ENCODE measurements at places on chromosomes 7 and 10. TPM values are rescaled to one million over a fixed set of nuclear protein-coding genes. Genes with fewer than 3 reads are reported as not detected.
A peak's percentile ranks its signal among the peaks of the same experiment; 100 is the strongest.

DNA sequence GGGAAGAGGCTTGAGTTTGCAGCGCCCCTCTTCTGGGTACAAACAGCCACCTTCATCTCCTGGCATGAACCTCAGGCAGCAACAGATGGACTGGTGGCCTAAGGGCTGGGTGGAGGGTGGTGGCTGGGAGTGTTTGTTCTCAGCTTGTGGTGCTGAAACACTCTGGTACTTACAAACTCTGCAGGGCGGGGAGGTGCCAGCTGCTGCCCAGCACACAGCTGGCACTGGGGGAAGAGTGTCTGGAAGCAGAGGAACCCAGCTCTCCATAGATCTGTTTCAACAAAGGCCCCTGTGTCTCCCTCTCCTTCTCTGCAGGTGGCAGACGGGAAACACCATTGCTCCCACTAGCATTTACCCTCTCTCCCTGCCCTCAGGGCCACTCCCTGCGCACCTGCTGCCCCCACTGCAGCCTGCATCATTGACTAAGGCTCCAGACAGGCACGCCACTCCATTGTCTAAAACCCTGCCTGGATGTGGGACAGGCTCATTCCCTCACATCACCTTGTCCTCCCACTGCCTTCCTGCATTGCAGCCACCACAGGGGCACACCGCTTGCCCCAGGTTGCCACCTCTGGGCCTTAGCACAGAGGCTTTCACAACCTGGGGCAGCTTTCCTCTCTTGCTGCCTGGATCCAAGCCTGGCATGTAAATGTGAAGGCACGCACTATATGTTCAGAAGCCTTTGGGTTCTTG is 6.5 kb downstream of the ARHGAP22 start:
- H3K27me3 ChIP-seq = no peaks in the 10 kb centered on the region
- no peak overlapping the region for H3K4me3 ChIP-seq
- no peak for DNase-seq
- H3K27ac ChIP-seq = no peak overlapping the region

- H3K4me3 ChIP-seq = no peak overlapping the region
- no peak overlapping the region for H3K27ac ChIP-seq
- H3K36me3 ChIP-seq = no peaks in the 10 kb centered on the region
- H3K27me3 ChIP-seq = no peaks in the 10 kb centered on the region
Observed at GRCh38 chr10:129059977-129060376, 407.1 kb upstream of the MGMT start.

The HOXA9 gene
- total RNA-seq = 0.28 TPM

DNA sequence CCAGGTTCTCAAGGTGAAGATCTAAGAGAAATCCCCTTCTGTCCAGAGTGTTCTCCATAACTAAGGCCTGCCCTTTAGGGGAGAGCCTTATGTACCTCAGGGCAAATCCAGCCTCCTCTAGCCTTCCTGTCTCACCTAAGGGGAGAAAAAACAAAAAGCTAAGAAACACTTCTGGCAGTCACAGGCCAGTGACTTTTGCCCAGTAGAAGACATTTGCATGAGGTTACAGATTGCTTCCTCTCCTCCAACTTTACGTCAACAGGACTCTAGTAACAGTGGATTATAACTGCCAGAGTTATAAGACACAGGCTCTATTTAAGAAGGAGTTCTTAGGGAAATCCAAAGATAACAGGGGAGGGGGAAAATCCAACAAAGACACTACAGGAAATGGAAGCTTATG is 15.9 kb upstream of the FAM241B start:
- DNase-seq = no peak
- peaks cover 34% of the 10 kb centered on the region for H3K27me3 ChIP-seq
- no peaks in the 10 kb centered on the region for H3K36me3 ChIP-seq
- H3K4me3 ChIP-seq = no peak overlapping the region
- no peaks in the 10 kb centered on the region for H3K4me1 ChIP-seq
- no peak overlapping the region for H3K27ac ChIP-seq

The CALHM3 gene
- not detected for total RNA-seq

DNA sequence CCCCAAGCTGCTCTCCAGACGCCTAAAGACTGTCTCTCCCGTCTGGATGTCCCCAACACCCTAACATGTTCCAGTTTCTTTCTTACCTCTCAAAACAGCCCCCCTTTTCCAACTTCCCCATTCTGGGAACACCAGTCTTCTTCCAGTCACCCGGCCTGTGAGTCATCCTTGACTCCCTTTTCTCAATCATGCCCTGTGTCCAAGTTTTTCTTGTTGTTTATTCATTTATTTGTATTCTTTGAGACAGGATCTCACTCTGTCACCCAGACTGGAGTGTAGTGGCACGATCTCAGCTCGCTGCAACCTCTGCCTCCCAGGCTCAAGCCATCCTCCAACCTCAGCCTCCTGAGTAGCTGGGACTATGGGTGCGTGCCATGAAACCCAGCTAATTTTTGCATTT is 15.6 kb downstream of the SNX10 start:
- H3K27ac ChIP-seq = no peak overlapping the region
- no peak overlapping the region for H3K4me3 ChIP-seq
- H3K27me3 ChIP-seq = no peaks in the 10 kb centered on the region
- peak; percentile 4 for DNase-seq
- H3K36me3 ChIP-seq = no peaks in the 10 kb centered on the region

DNA sequence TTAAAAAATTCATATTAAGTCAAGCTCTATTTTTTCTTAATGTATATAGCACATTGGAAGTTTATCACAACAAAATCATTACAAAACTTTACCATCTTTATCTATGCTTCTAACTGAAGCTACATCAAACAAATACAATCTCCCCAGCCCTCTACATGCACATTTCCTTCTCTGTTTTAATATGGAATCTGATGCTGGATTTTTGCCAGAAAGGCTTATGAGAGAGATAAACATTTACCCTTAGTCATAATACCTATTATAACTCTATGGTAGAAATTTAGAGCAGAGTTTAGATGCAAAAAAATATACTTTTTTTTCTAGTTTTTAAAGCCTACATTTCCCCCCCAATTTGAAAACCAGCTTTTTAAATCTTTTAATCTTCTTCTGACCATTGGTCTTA is 1198.6 kb downstream of the GATA3 start:
- no peak overlapping the region for H3K4me3 ChIP-seq
- no peak overlapping the region for H3K27ac ChIP-seq
- H3K36me3 ChIP-seq = no peaks in the 10 kb centered on the region

The SPDYE6 gene
- not detected for total RNA-seq

DNA sequence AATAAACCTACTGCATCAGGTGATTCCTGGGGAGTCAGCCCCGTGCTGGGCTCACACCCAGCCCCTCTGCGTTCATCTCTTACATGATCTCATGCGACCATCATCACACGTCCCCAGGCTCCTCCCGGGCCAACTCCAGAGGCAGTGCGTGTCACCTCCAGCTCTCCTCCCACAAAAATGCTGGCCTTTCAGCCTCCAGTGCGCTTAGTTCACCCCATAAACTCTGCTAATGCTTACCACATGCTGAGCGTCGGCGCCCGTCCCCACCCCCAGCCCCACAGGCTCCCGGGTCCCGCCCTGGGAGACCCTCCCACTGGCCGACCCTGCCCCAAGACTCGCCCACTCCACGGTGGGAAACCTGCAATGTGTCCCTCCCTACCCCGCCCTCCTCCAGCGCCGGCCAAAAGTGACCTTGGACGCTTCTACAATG is 816 bp upstream of the SDK1 start:
- no peaks in the 10 kb centered on the region for H3K36me3 ChIP-seq
- H3K4me1 ChIP-seq = no peaks in the 10 kb centered on the region
- H3K27me3 ChIP-seq = peaks cover 12% of the 10 kb centered on the region
- no peak overlapping the region for H3K4me3 ChIP-seq

The PLOD3 gene
- 21.7 TPM for total RNA-seq

- H3K36me3 ChIP-seq = peaks cover 56% of the 10 kb centered on the region
- H3K27me3 ChIP-seq = no peaks in the 10 kb centered on the region
- no peak overlapping the region for H3K27ac ChIP-seq
- peaks cover 2% of the 10 kb centered on the region for H3K4me1 ChIP-seq
- no peak for DNase-seq
Observed at GRCh38 chr10:72340510-72341261, 14.0 kb downstream of the DNAJB12 start.

The CD36 gene
- total RNA-seq = 0.54 TPM

The SORCS3 gene
- total RNA-seq = not detected

GRCh38 chr10:98673171-98673782 is 226.5 kb upstream of the HPS1 start:
- H3K4me1 ChIP-seq = no peaks in the 10 kb centered on the region
- no peaks in the 10 kb centered on the region for H3K27me3 ChIP-seq
- H3K36me3 ChIP-seq = no peaks in the 10 kb centered on the region
- DNase-seq = no peak
- H3K4me3 ChIP-seq = no peak overlapping the region

- peak overlapping the region; percentile 90 for H3K4me3 ChIP-seq
- H3K27me3 ChIP-seq = no peaks in the 10 kb centered on the region
- no peaks in the 10 kb centered on the region for H3K36me3 ChIP-seq
Observed at GRCh38 chr10:63464402-63465292, 1.1 kb downstream of the JMJD1C start.

The DRGX gene
- total RNA-seq = not detected

DNA sequence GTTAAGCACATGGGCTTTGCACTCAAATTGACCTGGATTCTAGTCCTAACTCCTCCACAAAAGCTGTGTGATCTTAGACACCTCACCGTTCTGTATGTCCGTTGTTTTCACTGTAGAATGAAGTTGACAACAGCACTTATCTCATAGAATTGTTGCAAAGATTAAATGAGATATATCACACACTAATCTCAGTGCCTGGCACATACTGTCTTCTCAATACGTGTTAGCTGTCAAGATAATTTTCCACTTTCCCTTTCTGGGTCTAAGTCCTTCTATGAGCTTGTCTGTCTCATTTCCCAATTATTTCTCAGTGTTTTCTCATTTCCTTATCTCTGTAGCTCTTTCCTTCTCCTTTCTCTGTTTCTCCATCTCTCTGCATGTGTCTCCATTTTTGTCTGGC is 296.6 kb downstream of the KCNMA1 start:
- peaks cover 2% of the 10 kb centered on the region for H3K27me3 ChIP-seq
- no peak overlapping the region for H3K27ac ChIP-seq
- no peaks in the 10 kb centered on the region for H3K4me1 ChIP-seq
- no peaks in the 10 kb centered on the region for H3K36me3 ChIP-seq
- H3K4me3 ChIP-seq = no peak overlapping the region
- DNase-seq = no peak

DNA sequence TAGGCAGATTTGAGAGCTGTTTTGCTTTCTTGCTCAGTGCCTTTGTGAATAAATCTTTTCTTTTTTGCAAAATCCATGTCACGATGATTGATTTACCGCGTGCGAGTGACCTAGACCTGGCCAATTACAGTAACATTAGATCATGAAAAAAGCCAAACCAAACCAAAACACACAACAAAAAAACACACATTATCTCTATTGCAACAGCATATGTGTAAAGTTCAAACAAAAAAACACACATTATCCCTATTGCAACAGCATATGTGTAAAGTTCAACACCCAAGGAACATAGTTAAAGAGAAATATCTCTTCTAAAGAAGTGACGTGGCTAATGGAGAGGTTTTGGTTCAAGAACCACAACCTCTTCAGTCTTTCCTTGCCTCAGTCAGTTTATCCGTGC is 342.6 kb upstream of the NRG3 start:
- no peaks in the 10 kb centered on the region for H3K4me1 ChIP-seq
- H3K4me3 ChIP-seq = no peak overlapping the region
- H3K27ac ChIP-seq = no peak overlapping the region
- DNase-seq = no peak
- no peaks in the 10 kb centered on the region for H3K27me3 ChIP-seq

The PRSS2 gene
- total RNA-seq = not detected

GRCh38 chr7:7812112-7812511 is 93.7 kb upstream of the RPA3 start:
- H3K27ac ChIP-seq = no peak overlapping the region
- H3K36me3 ChIP-seq = 0 out of 2 replicates have a peak, but pooled peaks cover 2% of the 10 kb centered on the region
- DNase-seq = no peak
- no peak overlapping the region for H3K4me3 ChIP-seq
- no peaks in the 10 kb centered on the region for H3K27me3 ChIP-seq
- no peaks in the 10 kb centered on the region for H3K4me1 ChIP-seq

- no peak for DNase-seq
- H3K36me3 ChIP-seq = no peaks in the 10 kb centered on the region
- no peaks in the 10 kb centered on the region for H3K4me1 ChIP-seq
- H3K4me3 ChIP-seq = no peak overlapping the region
Observed at GRCh38 chr7:149420006-149420405, 40.9 kb downstream of the ZNF777 start.

DNA sequence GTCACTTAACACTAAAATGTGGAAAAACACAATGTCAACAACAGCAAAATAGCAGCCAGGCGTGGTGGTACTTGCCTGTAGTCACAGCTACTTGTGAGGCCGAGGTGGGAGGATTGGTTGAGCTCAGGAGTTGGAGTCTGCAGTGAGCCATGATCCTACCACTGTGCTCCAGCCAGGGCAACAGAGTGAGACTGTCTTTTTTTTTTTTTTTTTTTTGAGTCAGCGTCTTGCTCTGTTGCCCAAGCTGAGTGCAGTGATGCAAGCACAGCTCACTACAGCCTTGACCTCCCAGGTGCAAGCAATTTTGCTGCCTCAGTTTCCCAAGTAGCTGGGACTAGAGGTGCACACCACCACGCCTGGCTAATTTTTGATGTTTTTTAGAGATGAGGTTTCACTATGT is 6.1 kb downstream of the KCTD7 start:
- peak overlapping the region; percentile 49 for H3K27ac ChIP-seq
- no peak overlapping the region for H3K4me3 ChIP-seq
- H3K27me3 ChIP-seq = no peaks in the 10 kb centered on the region
- DNase-seq = no peak

DNA sequence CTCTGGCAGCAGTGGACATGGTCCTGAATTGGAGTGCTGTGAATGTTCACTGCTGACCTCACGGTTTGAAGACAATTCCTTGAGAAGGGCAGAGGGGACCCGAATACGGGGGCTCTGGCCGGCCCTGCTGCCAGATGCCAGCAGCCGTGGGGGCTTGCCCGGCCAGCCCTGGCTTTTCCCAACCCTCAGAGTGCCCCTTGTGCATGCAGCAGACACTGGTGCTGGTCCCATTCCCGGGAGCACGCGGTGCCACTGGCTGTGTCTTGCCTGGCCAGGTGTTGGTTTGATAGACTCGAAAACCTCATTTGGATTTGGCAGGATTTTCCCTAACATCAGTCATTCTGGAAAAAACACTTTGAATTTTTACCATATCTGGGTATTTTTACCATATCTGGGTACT is 49.1 kb downstream of the LHPP start:
- no peaks in the 10 kb centered on the region for H3K4me1 ChIP-seq
- no peak overlapping the region for H3K27ac ChIP-seq
- no peak overlapping the region for H3K4me3 ChIP-seq

GRCh38 chr7:26043801-26044200 is 108.2 kb upstream of the NFE2L3 start:
- no peaks in the 10 kb centered on the region for H3K4me1 ChIP-seq
- DNase-seq = no peak
- H3K36me3 ChIP-seq = no peaks in the 10 kb centered on the region
- H3K27ac ChIP-seq = no peak overlapping the region

DNA sequence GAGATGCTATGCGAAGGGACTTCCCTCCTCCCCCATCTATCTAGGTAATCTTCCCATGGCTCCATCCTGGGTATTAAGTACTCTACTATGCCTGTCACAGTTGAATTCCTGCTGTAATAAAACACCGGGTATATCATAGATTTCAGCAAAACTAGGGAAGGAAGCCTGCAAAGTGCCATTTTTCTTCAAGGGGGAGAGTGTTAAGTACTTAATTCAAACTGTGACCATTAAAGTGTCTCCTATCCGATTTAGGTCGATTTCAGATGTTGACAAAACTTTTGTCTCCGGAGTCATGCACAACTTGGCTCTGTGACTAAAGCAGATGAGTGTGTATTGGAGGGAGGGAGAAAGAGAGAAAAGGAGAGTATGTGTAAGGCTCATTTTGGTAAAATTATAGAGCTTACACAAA is 4.6 kb downstream of the HOXA4 start:
- H3K27me3 ChIP-seq = no peaks in the 10 kb centered on the region
- peak; percentile 27 for DNase-seq
- H3K4me3 ChIP-seq = no peak overlapping the region

The EPHB6 gene
- total RNA-seq = under 0.01 TPM

The DOCK1 gene
- 79.2 TPM for total RNA-seq

Data from IMR-90 (cell line).